Aorta (tissue), 5 donors: ENCODE measurements at places on chromosomes 1 and 21. TPM values are rescaled to one million over a fixed set of nuclear protein-coding genes. Genes with fewer than 3 reads are reported as not detected.
A peak's percentile ranks its signal among the peaks of the same experiment; 100 is the strongest.

DNA sequence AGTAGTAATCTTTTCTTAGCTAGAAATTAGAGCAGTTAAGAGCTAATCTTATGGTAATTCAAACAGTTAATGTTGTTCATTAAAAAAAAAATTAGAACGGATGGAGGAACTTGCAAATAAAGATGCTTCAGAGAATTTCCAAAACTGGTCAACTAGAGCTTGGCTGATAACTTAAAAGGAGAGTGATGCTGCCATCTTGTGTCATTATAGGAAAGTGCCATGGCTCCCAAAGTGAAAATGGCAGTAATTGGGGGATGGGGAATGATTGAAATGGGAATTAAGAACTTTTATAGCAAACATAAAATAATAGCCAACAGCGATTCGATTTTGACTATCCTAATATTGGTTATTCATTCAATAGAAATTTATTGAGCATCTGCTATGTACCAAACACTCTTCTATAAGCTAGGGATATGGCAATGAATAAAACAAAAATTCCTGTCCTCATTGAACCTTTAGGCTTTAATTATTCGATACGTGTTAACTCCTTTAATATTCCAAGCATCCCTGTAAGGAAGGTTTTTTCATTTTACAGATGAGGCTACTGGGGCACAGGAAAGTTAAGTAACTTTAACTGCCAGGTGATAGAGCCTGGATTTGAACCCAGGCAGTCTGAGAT is 5.7 kb upstream of the PLPP3 start:
- no peaks in the 10 kb centered on the region for H3K4me1 ChIP-seq
- DNase-seq = no peak
- no peak overlapping the region for H3K4me3 ChIP-seq
- H3K27me3 ChIP-seq = no peaks in the 10 kb centered on the region

DNA sequence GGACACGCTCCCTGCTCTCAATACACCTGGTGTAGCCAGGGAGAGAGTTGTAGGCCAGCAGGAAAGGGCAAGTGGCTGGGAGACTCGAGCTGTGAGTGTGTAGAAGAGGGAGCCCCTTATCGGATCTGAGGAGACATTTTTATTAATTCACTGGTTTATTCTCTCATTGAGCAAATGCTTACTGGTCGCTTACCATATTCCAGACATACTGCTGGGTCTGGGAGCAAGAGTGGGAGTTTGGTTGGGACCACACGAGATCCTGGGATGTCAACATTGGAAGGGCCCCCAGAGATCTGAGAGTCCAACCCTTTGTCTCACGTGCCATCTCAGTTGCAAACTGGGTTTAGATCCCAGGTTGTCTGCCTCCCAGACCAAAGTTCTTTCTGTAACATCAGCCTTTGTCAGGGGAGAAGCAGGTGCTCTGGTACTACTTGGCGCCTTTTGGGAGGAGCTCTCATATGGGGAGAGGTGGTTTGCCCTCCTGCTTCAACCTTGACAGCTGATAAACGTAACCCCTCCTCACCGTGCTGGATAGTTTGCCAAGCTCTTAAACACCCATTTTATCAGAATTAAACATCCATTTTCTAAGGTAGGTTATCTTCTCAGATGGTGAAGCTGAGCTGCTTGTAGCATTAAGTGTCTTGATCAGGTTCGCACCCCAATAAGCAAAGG is 742 bp downstream of the TMEM222 start:
- no peaks in the 10 kb centered on the region for H3K36me3 ChIP-seq
- H3K4me3 ChIP-seq = peak overlapping the region; percentile 98
- H3K27me3 ChIP-seq = no peaks in the 10 kb centered on the region
- DNase-seq = no peak
- H3K4me1 ChIP-seq = no peaks in the 10 kb centered on the region

GRCh38 chr1:74161497-74161896 is 36.5 kb downstream of the LRRIQ3 start:
- no peak for DNase-seq
- H3K27me3 ChIP-seq = no peaks in the 10 kb centered on the region
- H3K36me3 ChIP-seq = no peaks in the 10 kb centered on the region
- H3K27ac ChIP-seq = no peak overlapping the region
- H3K4me3 ChIP-seq = no peak overlapping the region

DNA sequence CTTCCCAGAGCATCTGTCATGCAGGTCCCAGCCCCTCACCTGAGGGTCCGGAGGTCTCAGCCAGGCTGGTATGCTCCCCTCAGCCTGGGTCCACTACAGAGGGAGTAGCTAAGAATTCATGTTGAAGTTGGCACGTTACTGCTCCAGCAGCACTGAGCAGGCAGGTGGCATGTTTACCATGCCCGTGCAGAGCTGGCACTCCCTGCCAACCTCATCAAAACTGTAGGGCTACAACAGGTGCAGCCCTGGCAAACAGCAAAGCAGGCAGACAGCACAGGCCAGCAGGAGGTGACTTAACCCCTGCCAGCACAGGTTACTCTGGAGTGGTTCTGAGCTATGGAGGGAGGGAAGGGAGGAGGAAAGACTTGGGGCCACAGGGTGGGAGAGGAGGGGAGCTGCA is 46.4 kb downstream of the NUAK2 start:
- H3K4me1 ChIP-seq = peaks cover 2% of the 10 kb centered on the region
- H3K36me3 ChIP-seq = no peaks in the 10 kb centered on the region
- no peak for DNase-seq
- H3K27ac ChIP-seq = no peak overlapping the region
- H3K27me3 ChIP-seq = no peaks in the 10 kb centered on the region

DNA sequence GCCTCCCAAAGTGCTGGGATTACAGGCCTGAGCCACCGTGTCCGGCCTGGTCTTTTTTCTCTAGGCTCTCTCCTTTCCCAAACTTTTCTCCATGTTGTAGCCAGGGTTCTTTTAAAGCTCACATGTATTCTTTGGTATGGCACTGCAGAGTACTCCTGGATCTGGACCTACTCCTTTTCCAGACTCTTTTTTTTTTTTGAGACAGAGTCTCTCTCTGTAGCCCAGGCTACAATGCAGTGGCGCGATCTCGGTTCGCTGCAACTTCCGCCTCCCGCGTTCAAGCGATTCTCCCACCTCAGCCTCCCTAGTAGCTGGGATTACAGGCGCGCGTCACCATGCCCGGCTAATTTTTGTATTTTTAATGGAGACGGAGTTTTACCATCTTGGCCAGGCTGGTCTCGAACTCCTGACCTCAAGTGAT is 602 bp upstream of the MED18 start:
- no peak for DNase-seq
- H3K4me1 ChIP-seq = no peaks in the 10 kb centered on the region
- H3K27me3 ChIP-seq = no peaks in the 10 kb centered on the region
- H3K4me3 ChIP-seq = no peak overlapping the region
- H3K36me3 ChIP-seq = peaks cover 2% of the 10 kb centered on the region

Gene TESK2
- total RNA-seq = 8.1 TPM

Gene ALX3
- not detected for total RNA-seq

Gene TEX38
- not detected for total RNA-seq

Gene ANKRD35
- total RNA-seq = 3.8 TPM

Gene VCAM1
- 27.8 TPM for total RNA-seq
